ENCODE measurements at places on chromosomes 7 and 10.

- DNase-seq: no peak
Measured at GRCh38 chr10:26438534-26439341, 597 bp downstream of the APBB1IP start.

- no peak for DNase-seq
Measured at GRCh38 chr10:29563420-29564035, 71.2 kb downstream of the SVIL start.

GRCh38 chr7:111413739-111414138 is 148.6 kb downstream of the IMMP2L start:
- DNase-seq: no peak

- no peak for DNase-seq
Measured at GRCh38 chr7:158904599-158904998, 48.2 kb downstream of the DYNC2I1 start.

DNA sequence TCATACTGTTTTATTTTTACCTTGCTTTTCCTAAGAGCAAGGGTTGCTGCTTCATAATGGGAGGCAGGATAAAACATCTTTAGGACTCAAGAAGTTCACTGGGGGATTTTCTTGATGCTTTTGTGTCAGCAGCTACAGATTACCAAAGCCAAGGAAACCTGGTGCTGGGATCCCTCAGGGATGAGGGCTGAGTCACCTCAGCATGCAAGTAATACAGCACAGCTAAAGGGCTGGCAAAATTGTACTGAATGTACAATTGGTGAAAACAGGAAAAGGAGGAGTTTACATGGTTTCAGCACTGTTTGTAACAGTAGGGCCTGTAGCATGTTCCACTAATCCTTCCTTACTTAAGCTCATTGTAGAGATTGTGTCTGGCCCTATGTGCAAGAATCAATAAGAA is 1056.8 kb downstream of the SORCS1 start:
- DNase-seq: peak; percentile 43

All from PC-3 (cell line).